ENCODE measurements at places on chromosomes 4 and X.

GRCh38 chr4:155705664-155706063 lies 39.0 kb downstream of the GUCY1A1 start:
- no peaks in the 10 kb centered on the region for H3K27me3 ChIP-seq
- no peak overlapping the region for H3K4me3 ChIP-seq
- DNase-seq, result no peak
- no peaks in the 10 kb centered on the region for H3K4me1 ChIP-seq
- no peak overlapping the region for H3K27ac ChIP-seq

GRCh38 chr4:142242156-142242555 lies 603.9 kb downstream of the INPP4B start:
- DNase-seq, result no peak
- H3K4me3 ChIP-seq, result no peak overlapping the region
- no peak overlapping the region for H3K27ac ChIP-seq
- H3K36me3 ChIP-seq, result no peaks in the 10 kb centered on the region
- no peaks in the 10 kb centered on the region for H3K4me1 ChIP-seq

DNA sequence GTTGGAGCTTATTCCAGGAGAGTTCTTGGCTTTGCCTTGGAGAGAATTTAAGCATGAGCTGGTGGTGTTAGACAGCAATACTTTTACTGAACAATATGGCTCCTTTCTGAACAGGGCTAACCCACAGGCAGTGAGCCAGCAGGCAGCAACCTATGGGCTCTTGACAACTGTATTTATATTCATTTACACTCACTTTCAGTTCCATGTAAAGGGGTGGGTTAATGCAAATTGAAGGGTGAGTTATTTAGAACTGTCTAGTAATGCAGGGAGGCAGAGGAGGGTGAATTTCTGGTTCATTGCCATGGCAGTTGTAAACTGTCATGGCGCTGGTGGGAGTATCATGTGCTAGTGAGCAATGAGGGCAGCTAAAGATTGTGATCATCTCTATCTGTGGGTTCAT lies 15.7 kb downstream of the FOXR2 start:
- H3K36me3 ChIP-seq, result no peaks in the 10 kb centered on the region
- H3K4me3 ChIP-seq, result no peak overlapping the region
- no peaks in the 10 kb centered on the region for H3K27me3 ChIP-seq
- H3K4me1 ChIP-seq, result no peaks in the 10 kb centered on the region

DNA sequence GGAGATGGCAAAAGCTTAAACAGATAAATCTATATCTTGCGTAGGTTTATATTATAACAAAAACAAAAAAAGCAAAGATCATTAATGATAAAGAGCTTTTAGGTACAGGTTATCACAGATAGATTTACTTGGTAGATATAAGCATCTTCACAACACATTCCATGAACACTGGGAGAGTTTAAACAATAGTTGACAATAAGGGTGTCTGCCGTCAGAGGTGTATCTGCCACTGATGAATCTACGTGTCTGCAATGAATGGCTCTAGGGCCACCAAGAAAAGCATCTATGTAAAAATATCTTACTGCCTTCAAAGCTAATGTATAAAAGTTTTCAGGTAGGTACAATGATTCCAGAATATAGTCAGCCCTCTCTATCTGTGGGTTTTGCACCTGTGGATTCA lies 43.7 kb downstream of the RASGEF1B start:
- no peak overlapping the region for H3K4me3 ChIP-seq
- H3K36me3 ChIP-seq, result no peaks in the 10 kb centered on the region
- no peaks in the 10 kb centered on the region for H3K4me1 ChIP-seq

DNA sequence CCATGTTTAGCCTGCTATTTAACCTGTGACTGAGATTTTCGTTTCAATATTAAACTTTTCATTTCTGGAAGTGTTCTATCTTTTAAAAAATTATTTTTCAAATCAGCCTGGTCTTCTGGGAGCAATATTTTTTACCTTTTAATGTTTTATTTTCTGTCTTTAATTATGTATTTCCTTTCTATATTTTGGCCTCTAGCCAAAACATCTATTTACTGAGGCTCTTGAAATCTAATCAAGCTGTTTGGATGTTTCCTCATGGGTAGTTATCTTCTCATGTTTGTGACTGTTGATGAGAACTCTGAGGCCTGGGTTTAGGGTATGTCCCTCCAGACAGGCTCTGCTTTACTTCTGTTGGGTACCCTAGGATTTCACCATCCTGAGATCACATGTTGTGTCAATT lies 10.3 kb upstream of the SLC10A4 start:
- H3K27me3 ChIP-seq, result no peaks in the 10 kb centered on the region
- no peak overlapping the region for H3K27ac ChIP-seq
- no peaks in the 10 kb centered on the region for H3K36me3 ChIP-seq
- DNase-seq, result no peak

- H3K4me3 ChIP-seq, result no peak within 1 kb of the TSS
- H3K36me3 ChIP-seq, result no peaks in the 10 kb centered on the region
- H3K27me3 ChIP-seq, result peaks cover 17% of the 10 kb centered on the region
- no peaks in the 10 kb centered on the region for H3K4me1 ChIP-seq
- no peak for DNase-seq
Measured at GRCh38 chr4:42152507-42153504, at the start of gene BEND4. BEND4 (minus strand) TSS chr4:42152655; CDS start chr4:42152143, 512 bp downstream.

DNA sequence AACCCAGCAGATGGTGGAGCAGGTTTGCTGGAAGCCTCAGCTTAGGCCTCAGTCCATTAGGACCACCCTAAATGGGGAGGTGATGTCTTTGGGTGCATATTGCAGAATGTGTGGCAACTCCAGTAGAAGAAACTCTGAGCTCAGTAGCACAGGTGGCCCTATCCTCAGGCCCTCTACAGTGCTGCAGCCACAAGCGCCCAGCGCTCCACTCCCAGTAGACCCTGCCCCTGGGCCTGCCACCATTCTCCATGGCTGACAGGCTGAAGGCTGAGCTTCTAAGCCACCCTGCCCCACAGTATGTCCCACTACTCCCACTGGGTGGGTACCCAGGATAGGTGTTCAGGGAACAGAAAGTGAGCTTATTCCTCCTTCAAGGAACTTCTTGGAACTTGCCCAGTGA lies 162.8 kb upstream of the MAMLD1 start:
- no peaks in the 10 kb centered on the region for H3K4me1 ChIP-seq
- H3K4me3 ChIP-seq, result no peak overlapping the region
- no peak for DNase-seq
